Central memory CD8-positive, alpha-beta T cell (primary cell): ENCODE measurements at places on chromosomes 7 and 10.

- H3K36me3 ChIP-seq: no peaks in the 10 kb centered on the region
- H3K27ac ChIP-seq: no peak overlapping the region
- no peaks in the 10 kb centered on the region for H3K4me1 ChIP-seq
- no peak overlapping the region for H3K4me3 ChIP-seq
These were observed 85.3 kb upstream of the RPA3 start for GRCh38 chr7:7803715-7804178.

DNA sequence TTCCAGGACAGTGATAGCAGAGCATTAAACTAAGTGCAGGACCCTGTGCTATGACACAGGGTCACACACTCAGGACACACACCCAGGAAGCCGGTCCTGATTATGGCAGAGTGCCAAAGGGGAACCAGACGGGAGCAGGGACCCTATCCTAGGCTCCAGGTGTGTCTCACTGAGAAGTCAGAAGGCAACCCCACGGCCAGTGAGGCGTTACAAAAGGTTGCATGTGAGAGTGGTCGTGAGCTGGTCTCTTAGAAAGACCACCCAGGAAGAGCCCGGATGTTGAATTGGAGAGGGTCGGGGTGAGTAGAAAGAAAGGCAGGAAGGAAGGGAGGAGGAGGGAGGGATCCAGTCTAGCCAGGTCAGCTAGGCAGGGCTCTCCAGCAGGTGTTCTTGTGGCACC lies 31.0 kb downstream of the FRMPD2 start:
- DNase-seq: no peak
- H3K4me1 ChIP-seq: no peaks in the 10 kb centered on the region

- no peaks in the 10 kb centered on the region for H3K36me3 ChIP-seq
- H3K4me3 ChIP-seq: no peak overlapping the region
- H3K27me3 ChIP-seq: no peaks in the 10 kb centered on the region
- no peak overlapping the region for H3K27ac ChIP-seq
- DNase-seq: no peak
- H3K4me1 ChIP-seq: peaks cover 26% of the 10 kb centered on the region
These were observed 85.6 kb downstream of the ZEB1 start for GRCh38 chr10:31404640-31405039.

DNA sequence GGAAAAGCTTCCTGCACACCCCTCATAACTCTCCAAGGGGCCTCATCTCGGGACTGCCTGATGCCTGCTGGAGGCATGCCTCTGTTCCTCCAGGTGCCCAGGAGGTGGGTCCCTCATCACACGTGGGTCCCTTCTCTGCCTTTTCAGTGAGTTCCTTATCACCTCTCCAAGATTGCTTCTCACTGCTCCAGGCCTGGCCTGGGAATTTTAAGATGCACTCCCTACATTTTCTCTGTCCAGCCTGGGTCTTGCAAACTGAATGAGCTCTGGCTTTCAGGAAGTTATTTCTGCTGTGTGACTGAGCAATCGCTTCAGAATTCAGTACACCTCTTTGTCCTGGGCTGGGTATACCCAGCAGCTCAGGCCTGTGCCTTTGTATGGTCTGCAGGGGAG lies 43.8 kb downstream of the LRRC18 start:
- DNase-seq: no peak
- no peak overlapping the region for H3K27ac ChIP-seq

GRCh38 chr7:75944507-75944906 lies 29.6 kb downstream of the POR start:
- no peaks in the 10 kb centered on the region for H3K27me3 ChIP-seq
- H3K36me3 ChIP-seq: peaks cover 3% of the 10 kb centered on the region
- DNase-seq: no peak
- H3K27ac ChIP-seq: no peak overlapping the region

- DNase-seq: no peak
- H3K27ac ChIP-seq: no peak overlapping the region
- peaks cover 2% of the 10 kb centered on the region for H3K36me3 ChIP-seq
These were observed 128.1 kb downstream of the NT5C2 start for GRCh38 chr10:103064956-103065355.

DNA sequence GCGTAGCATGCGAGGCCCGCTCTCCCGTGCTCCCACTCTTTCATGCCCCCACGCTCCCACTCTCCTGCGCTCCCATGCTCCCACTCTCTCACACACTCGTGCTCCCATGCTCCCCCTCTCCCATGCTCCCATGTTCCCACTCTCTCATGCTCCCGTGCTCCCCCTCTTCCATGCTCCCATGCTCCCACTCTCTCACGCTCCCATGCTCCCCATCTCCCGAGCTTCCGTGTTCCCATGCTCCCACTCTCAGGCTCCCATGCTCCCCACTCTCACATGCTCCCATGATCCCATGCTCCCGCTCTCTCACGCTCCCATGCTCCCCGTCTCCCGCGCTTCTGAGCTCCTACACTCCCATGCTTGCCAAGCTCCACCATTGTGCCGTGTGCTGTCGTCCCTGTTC lies 84.4 kb upstream of the ANLN start:
- no peaks in the 10 kb centered on the region for H3K27me3 ChIP-seq
- no peak for DNase-seq
- peak overlapping the region; percentile 40 for H3K27ac ChIP-seq
- no peaks in the 10 kb centered on the region for H3K36me3 ChIP-seq
- no peak overlapping the region for H3K4me3 ChIP-seq

GRCh38 chr10:18164748-18165361 lies 24.6 kb downstream of the CACNB2 start:
- H3K27me3 ChIP-seq: no peaks in the 10 kb centered on the region
- no peak overlapping the region for H3K4me3 ChIP-seq
- H3K27ac ChIP-seq: no peak overlapping the region
- DNase-seq: no peak

DNA sequence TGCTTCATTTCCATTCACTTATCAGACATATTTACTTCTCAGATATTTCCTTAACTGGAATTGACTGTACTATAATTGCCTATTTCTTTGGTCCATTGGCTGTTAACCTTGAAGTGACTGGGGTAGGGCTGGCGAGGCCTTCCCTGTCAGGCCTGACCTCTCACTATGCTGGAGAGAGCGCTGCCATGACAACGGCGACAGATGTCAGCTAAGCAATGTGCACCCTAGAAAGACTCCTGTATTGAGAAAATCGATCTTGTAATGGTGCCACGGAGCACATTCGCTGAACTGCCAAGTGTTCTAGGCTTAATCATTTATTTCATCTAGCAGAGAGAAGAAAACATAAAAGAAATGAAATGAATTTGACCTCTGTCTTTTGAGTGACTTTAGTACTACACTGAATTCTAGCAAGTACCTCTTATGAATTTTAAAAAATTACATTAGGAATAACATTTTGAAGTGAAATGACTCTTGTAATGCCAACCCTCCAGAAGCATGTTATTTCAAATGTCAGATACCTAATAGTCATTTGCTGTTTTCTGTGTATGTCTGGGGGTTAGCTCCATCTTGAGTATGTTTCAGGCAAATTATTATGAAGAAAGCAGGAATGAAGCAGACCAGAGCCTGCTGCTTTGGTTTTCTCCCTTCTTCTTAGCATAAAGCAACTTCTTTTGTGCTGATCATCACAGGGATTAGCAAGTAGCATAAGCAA lies 148.0 kb downstream of the SNX10 start:
- no peaks in the 10 kb centered on the region for H3K4me1 ChIP-seq
- no peak for DNase-seq
- H3K27me3 ChIP-seq: peaks cover 64% of the 10 kb centered on the region
- H3K27ac ChIP-seq: no peak overlapping the region
- H3K36me3 ChIP-seq: peaks cover 1% of the 10 kb centered on the region

DNA sequence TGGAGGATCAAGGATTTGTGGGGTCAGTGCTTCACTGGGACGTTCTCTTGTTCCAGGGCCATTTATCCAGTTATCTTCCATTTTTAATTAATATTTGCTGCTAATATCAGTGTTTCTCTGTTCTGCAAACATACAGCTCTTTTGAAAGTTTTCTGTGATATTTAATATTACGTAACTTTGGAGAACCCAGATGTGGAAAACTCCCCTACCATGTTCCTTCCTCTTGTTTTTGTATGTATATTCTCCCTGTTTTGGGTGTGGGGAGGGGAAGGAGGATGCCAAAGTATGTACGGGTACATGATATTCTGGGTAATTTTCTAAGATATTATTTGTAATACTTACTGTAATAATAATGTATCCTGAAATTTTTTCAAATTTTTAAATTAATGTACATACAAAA lies 55.9 kb downstream of the MYO3A start:
- no peak for DNase-seq
- H3K4me3 ChIP-seq: no peak overlapping the region
- H3K27ac ChIP-seq: no peak overlapping the region

- no peaks in the 10 kb centered on the region for H3K36me3 ChIP-seq
- H3K4me1 ChIP-seq: no peaks in the 10 kb centered on the region
- H3K4me3 ChIP-seq: no peak overlapping the region
These were observed 112.2 kb downstream of the SEMA3C start for GRCh38 chr7:80806663-80807062.

- H3K4me1 ChIP-seq: no peaks in the 10 kb centered on the region
- no peaks in the 10 kb centered on the region for H3K36me3 ChIP-seq
- no peaks in the 10 kb centered on the region for H3K27me3 ChIP-seq
- H3K27ac ChIP-seq: no peak overlapping the region
These were observed 220.9 kb downstream of the BUB3 start for GRCh38 chr10:123375097-123375496.

DNA sequence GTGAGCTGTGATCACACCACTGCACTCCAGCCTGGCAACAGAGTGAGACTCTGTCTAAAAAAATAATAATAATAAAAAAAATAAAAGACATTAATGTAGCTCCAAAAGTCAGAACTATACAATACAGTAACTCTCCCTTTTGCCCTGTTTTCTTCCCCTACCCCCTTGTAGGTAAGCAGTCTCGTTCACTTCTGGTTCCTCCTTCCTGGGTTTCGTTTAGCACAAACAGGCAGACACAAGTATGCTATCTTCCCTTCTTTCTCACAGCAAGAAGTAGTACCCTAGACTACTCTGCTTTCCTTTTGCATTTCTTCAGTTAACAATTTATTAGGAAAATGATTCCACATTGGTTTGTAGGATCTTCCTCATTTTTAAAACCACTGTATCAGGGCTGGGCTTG lies 33.1 kb downstream of the PDSS1 start:
- H3K4me1 ChIP-seq: peaks cover 5% of the 10 kb centered on the region
- no peak for DNase-seq
- H3K4me3 ChIP-seq: no peak overlapping the region
- H3K36me3 ChIP-seq: peaks cover 1% of the 10 kb centered on the region
- H3K27me3 ChIP-seq: no peaks in the 10 kb centered on the region
- H3K27ac ChIP-seq: no peak overlapping the region

GRCh38 chr10:3425716-3426115 lies 253.1 kb upstream of the PITRM1 start:
- no peak for DNase-seq
- no peak overlapping the region for H3K27ac ChIP-seq
- peaks cover 9% of the 10 kb centered on the region for H3K27me3 ChIP-seq

DNA sequence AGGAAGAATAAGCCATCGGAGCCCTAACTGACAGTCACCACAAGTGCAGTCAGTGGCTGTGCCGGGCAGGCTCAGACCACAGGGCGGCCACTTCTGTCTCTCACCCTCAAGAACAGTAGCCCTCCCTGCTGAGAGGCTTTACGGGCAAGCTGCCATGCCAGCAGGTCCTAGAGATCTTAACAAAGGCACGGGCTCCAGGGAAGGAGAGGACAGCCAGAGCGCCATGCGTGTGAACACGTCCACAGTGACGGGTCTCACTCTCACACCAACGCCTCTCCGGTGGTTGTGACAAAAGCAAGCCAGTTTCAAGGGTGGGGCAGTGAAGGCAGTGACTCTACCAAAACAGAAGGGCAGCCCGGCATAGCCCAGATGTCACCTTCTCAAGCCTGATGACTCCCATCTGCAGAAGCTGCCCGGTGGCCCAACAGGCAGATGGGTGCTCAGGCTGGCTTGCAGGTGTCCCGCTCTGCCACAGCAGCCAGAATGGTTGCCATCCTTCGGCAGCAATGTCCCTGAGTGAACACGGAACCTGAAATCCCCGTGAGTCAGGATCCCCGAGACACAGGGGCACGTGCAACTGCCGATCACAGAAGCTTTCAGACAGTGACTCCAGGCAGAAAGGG lies 102.0 kb downstream of the FAM53B start:
- peak overlapping the region; percentile 66 for H3K4me3 ChIP-seq
- peak overlapping the region; percentile 99 for H3K27ac ChIP-seq
- no peak for DNase-seq
- peaks cover 27% of the 10 kb centered on the region for H3K36me3 ChIP-seq

DNA sequence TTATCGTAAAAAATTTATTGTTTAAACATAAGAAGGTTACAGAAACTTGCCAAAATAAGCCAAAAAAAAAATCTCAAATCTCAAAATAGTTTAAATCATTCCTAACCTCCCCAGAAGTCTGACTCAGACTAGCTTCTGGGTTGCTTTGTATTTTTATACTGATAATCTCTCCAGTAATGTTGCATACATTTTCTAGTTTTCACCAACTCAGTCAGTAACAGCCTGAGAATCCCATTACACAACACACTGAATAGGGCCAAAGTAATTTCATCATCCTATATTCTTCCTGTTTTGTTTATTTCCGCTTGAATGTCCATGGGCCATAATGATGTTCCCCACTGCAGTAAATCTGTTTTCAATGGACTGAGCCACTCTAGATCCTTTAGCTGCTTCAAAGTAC lies 478.5 kb downstream of the GPAM start:
- H3K4me1 ChIP-seq: no peaks in the 10 kb centered on the region
- no peak overlapping the region for H3K27ac ChIP-seq
- no peak overlapping the region for H3K4me3 ChIP-seq
- H3K27me3 ChIP-seq: peaks cover 3% of the 10 kb centered on the region

DNA sequence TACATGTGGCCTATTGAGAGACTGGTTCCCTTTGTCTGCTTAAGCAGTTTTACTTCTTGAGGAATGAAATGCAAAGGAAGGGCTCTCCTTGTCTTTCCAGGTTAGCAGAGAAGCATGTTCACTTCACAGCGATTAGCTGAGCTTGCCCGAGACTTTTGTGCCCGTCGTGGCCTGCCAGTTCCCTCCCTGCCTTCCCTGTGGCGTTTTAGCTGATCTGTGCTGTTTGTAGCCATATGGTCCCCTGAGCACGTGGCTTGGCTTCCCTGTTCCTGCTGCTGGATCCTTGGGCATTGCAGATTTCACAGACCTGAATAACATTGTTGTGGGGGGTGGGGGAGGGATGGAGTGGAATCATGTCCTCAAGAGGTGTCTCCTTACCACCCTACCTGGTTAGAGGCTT lies 61.8 kb downstream of the SND1 start:
- DNase-seq: no peak
- H3K4me1 ChIP-seq: peaks cover 13% of the 10 kb centered on the region
- no peak overlapping the region for H3K27ac ChIP-seq
- H3K36me3 ChIP-seq: peaks cover 39% of the 10 kb centered on the region
- H3K4me3 ChIP-seq: no peak overlapping the region

- peak; percentile 64 for DNase-seq
- peaks cover 17% of the 10 kb centered on the region for H3K36me3 ChIP-seq
- peaks cover 17% of the 10 kb centered on the region for H3K4me1 ChIP-seq
- H3K27me3 ChIP-seq: no peaks in the 10 kb centered on the region
- peak overlapping the region; percentile 90 for H3K4me3 ChIP-seq
These were observed 10.9 kb downstream of the LIMK1 start for GRCh38 chr7:74094224-74095101.
